Activated CD8-positive, alpha-beta memory T cell treated with anti-CD3 and anti-CD28 coated beads for 1 hour (primary cell): ENCODE measurements at places on chromosomes 13 and 19.

DNA sequence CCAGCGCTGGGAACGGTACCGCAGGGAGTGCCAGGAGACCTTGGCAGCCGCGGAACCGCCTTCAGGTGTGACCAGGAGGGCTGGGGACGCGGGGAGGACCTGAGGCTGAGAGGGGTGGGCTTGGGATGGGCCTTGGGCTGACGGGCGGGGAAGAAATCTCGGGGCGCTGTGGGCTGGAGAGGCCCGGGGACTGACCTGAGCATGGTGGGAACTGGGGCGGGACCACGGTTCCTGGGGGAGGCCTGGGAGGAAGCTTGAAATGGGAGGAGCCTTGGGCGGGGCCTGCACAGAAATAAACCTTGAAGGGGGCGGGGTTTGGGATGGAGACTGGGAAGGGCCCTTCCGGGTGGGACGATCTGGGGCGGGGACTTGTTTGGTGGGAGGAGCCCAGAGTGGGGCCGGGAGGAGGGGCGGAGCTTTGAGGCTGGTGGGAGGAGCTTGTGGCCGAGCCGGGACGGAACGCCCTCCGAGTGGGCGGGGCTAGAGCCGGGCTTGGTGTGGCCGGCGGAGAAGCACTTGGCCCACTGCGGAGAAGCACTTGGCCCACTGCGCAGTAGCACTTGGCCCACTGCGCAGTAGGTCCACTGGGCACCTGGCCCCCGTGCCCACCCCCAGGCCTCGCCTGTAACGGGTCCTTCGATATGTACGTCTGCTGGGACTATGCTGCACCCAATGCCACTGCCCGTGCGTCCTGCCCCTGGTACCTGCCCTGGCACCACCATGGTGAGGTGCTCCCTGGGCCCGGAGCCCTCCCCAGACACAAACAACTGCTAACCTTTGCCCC is 2.8 kb downstream of the GIPR start:
- no peak for DNase-seq

- DNase-seq: no peak
Observed at GRCh38 chr13:28326056-28326455, 168.9 kb downstream of the FLT1 start.

DNA sequence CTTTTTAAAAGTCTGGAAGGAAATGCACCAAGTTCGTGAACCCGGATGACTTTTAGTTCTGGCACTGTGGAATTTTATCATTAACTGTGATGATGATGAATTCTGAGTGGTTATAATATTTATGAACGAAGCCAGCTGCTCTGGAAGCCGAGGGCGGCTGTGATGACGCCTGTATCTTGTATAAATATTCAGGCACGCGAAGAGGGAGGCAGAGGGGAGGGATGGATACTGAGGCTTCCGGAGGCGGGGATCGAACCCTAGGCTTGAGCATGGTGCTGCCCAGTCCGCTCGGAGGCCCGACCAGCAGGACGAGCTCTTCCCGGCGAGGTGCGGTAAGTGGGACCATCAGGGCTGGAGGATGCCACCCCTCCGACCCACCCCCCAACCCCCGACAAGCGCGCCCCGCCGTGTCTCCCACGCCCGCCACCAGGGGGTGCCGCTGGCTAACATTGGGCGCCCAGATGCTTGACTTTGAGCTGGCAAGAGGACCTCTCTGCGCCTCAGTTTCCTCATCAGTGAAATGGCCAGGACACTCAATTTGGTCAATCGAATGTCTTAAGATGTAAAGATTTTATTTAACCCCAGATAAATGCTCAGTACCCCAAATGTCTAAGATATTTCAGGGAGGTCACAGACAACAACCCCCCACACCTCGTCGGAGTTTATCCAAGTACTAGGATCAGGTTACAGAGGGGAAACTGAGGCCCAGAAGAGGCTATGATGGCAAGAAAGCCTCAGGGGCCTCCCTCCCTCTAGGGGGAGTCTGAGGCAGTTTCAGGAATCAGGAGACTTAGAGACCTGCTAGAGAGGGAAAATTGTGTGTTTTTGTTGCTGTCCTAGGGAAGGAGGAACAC is 4.5 kb upstream of the RAB3A start:
- DNase-seq: no peak

DNA sequence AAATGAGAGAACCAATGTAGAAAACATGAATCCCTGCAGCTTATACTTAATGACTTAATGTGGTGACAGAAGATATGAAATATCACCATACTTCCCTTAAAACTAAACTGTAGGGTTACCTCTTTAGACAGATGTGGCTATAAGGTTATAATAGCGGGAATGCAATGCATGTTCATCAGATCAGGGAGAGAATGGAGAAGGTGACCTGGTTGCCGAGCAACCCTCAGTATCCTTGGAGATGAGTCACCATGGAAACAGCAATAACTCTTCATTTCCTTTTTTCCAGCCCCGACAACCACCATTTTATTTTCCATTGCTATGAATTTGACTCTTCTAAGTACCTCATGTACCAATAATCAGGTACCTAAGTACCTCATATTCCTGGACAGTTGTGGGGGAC is 28.0 kb upstream of the ZNF835 start:
- no peak for DNase-seq

- no peak for DNase-seq
Observed at GRCh38 chr13:97257800-97258799, 36.0 kb downstream of the MBNL2 start.

GRCh38 chr19:2542341-2543069 is 66.6 kb downstream of the GADD45B start:
- no peak for DNase-seq

- DNase-seq: no peak
Observed at GRCh38 chr13:41842036-41842620, 118.8 kb downstream of the VWA8 start.

DNA sequence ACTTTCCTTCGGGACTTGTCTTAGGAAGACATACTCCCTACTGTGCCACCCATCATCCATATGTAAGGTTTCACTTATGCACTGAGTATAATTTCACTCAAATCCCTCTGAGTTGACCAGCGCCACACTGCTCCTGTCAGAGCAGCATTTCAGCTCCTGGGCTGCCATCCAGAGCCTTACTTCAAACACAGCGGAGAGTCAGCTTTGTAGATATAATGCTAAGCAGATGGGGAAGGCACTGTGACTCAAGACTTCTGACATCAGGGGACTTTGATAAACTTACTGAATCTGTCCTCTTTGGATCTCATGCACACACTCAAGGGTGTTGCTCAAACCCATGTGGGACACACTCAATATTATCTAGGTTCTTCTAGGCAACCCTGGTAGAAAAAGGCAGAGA is 34.9 kb downstream of the DOCK9 start:
- DNase-seq: no peak
